Natural killer cell treated with Interleukin-12 subunit alpha and Interleukin-12 subunit beta and Interleukin-15 and Interleukin-18, amount 100 ng/mL, for 72 hours (primary cell): ENCODE measurements at places on chromosomes 6 and 20. TPM values are rescaled to one million over a fixed set of nuclear protein-coding genes. Genes with fewer than 3 reads are reported as not detected.

DNA sequence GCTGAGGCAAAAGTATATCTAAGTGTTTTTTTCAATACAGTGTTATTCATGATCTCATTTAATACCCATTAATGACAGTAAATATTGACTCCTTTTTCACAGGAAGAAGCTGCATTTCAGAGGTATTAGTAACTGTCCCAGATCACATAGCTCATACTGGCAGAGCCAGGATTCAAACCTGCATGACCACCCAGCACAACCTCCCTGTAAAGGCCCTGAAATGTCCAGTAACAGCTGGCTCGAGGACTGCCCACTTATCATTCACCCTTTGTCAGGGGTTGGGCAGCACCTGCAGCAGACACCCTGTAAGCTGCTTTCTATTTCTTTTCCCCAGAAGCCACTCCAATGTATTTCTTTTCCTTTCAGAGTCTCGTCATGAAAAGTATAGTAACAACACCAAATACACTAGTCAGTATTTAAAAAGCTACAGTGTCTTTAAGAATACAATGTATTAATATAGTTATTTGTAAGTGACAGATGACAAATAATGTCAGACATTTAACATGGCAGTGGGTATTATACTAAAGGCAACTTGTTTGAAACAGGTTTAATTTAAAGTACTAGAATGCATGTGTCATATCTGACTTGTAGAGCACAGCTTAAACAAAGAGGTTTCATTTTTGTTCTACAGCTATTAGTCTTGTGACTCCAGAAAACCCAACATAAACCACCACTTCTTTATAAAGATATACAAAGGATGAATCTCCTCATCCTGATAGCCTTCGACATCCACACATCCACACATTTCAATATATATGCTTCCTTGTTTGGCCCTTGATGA, 841.6 kb upstream of the GJE1 start:
- DNase-seq, result no peak

DNA sequence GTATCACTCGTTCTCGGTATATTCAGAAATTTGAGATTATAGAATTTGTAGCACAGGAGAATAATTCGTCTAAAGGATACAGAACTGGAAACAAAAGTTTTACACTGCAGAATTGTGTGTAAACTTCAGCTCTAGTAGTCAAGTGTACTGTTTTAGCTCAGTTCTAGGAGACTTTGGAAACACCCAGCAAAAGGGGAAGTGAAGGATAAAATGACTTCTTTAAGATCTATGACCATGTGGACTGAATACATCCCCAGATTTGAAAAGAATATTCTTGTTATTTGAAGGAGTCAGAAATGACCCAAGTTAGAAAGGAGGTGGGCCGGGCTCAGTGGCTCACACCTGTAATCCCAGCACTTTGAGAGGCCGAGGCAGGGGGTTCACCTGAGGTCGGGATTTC, 174.0 kb upstream of the FOXQ1 start:
- no peak for DNase-seq

The ANKEF1 gene
- 4.4 TPM for total RNA-seq

The BPIFB4 gene
- total RNA-seq, result not detected

The PKIB gene
- total RNA-seq, result not detected

The PDE10A gene
- not detected for total RNA-seq

The EPPIN gene
- not detected for total RNA-seq

- DNase-seq, result no peak
Observed at GRCh38 chr6:146689806-146690205, 91.0 kb downstream of the ADGB start.

The CCN5 gene
- total RNA-seq, result not detected

DNA sequence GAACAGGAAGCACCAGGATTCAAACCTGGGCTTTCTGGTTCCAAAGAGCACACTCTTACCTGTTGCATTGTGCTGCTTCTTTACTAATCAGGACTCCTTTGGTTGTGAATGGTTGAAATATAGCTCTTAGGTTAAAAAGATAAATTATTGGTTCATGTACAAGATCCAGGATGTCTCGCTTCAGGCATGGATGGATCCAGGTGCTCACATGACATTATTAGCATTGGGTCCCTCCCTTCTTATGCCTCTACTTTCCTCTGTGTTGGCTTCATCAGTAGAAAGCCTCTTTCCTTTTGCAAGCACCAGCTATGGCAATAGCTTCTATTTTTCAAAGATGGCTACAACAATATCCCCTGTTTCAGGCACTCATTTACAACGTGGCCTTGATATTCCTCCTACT, 217.7 kb upstream of the SULF2 start:
- no peak for DNase-seq

DNA sequence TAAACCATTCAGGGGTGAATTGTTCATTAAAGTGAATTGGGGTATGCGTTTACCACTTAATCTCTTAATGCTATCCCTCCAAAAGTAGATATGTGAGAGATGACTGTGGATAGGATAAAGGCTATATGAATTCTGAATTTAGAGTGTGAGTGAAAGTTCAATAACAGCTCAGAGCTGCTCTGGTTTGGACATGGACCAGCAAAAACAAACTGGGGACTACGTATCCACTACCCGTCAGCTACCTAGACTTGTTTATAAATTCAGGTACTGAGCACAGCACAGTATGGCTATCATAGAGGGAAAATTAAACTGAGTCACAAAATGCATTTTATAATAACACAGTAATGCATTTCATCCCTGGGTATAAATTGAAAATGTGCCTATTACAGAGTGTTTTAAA, 44.4 kb downstream of the HDDC2 start:
- no peak for DNase-seq

- DNase-seq, result peak; percentile 72
Observed at GRCh38 chr20:50111120-50111828, 1.7 kb downstream of the UBE2V1 start.

The SNX5 gene
- total RNA-seq, result 114 TPM

The PPP1R14C gene
- not detected for total RNA-seq

The SLC22A16 gene
- total RNA-seq, result not detected

GRCh38 chr6:46610862-46611553, 41.6 kb downstream of the CYP39A1 start:
- no peak for DNase-seq

DNA sequence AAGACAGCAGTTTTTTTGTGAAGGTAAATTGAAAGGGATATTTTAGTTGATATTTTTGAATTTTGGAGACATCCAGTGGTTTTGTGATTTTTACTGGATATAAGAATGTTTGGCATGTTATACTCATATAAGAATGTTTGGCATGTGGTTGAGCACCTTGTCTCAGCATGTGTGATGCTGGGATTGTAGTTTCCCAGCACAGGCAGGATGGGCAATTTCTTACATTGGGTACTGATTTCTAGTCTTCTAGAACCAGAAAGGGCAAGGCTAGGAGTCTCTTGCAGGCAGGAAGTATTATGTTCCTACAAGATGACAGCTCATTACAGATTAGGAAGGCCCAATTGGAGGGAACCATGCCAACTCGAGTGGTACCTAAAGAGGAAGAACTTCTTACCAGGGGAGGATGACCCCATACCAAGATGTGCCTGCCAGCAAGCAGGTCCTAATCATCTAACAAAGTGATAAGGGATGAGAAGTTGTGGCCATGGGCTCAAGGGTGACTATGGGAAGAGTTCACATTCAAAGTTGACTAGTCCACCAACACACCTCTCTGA, 377.8 kb downstream of the UTRN start:
- DNase-seq, result no peak

The HSPA1B gene
- 113 TPM for total RNA-seq

DNA sequence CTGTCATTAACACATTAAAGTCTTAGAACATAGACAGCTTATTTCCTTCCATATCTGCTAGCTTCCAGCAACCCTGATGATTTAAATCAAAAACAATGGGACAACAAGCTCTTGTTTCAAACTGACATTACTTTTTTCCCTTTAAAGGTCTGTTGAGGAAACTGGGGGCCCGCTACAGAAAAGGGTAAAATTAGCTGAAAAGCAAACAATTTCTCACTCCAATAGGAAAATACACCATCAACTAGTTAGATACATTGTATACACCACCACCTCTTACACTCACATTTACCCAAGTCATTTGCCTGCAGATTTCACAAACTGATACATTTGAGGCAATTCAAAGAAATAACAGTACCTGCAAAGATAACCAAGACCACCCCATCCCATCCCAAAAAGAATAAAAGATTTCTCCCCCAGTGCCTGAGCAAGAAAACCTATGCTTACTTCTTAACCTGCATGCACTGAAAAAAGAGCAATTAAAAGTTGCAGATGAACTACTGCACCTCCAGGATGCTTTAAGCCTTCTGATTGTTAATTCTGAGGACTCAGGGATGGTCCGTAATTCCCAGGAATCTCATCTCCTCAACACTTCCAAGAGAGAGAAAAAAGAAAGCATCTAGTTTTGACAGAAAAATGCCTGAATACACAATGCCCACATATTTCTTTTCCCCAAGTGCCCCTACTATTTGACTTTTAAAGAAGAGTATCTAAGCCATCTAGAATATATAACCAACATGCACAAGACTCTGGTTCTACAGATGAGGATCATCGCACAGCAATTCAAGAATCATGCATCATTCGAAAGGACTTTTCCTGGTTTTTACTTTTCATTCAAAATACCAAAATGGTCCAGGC, 5.6 kb downstream of the ZMYND8 start:
- DNase-seq, result no peak

GRCh38 chr6:150759483-150759882, 106.0 kb upstream of the MTHFD1L start:
- DNase-seq, result no peak

The SUPT3H gene
- total RNA-seq, result 9.6 TPM

GRCh38 chr6:63774961-63775360, 139.4 kb downstream of the PHF3 start:
- DNase-seq, result no peak

GRCh38 chr20:19850198-19850533, 92.1 kb downstream of the RIN2 start:
- DNase-seq, result no peak

DNA sequence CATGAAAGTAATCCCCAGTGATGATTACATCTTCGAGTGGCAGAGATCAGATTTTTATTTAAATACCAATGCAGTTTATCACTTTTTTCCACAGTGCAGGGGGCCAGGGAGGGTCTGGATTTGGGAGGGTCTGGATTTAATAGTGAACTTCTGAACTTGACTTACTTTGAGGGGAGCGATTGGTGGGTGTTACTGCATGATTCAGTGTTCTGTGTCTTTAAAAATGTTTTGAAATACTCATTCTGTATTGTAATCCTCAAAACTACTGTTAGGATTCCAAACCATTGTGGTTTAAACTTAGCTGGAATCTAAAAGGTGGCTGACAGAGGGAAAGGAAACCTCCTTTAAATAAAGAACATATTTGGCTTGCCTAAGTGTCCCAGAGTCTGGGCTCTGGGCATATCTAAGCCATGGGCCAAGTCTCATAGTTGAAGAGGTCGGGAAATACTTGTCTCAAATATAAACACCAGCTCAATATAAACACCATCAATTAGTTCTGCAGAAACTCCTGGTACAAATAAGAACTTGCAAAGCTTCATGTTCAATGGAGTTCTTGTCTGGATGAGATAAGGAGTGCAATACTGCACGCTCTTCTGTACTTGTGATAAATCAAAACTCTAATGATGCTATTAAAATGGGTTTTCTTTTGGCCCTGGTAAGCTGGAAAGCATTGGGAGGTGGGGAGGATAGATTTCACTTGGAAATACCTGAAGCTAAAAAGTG, 14.4 kb downstream of the JARID2 start:
- DNase-seq, result no peak

DNA sequence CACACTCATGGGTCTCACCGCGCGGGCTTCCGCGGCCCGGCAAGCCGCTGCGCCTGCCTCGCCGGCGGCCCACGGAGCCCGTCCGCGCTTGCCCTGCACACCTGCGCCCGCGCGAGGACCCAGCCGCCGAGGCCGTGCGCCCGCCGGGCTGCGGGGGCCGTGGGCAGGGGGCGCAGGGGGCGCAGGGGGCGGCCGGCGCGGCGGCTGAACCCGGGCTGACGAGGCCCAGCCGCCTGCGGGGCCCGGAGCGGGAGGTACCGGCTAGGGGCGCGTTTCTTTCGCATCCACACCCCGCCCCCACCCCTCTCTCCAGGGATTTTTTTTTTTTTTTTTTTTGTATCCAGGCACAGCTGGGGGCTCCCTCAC, 43.8 kb upstream of the OSTM1 start:
- DNase-seq, result no peak

GRCh38 chr6:56787209-56787608, 144.5 kb upstream of the DST start:
- DNase-seq, result no peak

DNA sequence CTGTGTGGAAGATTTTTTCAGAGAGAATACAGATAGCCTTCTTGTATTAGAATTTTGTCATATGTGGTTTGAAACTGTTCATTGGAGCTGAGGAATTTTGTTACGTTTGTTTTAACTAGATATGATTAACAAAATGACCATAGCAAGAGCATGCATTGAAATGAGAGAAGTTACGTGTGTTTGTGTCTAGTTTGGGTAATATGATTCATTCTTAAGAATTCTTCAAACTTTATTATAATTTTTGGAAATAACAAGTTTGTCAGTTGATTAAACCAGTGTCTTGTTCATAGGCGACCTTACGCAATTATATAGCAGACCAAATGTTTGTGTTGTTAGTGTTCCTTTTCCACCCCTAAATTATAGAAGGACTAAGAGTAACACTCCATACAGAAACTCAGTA, 5.5 kb downstream of the GMNN start:
- no peak for DNase-seq

The VGLL2 gene
- total RNA-seq, result not detected

The LINC00237 gene
- not detected for total RNA-seq

The TMEM14A gene
- total RNA-seq, result 12.0 TPM

DNA sequence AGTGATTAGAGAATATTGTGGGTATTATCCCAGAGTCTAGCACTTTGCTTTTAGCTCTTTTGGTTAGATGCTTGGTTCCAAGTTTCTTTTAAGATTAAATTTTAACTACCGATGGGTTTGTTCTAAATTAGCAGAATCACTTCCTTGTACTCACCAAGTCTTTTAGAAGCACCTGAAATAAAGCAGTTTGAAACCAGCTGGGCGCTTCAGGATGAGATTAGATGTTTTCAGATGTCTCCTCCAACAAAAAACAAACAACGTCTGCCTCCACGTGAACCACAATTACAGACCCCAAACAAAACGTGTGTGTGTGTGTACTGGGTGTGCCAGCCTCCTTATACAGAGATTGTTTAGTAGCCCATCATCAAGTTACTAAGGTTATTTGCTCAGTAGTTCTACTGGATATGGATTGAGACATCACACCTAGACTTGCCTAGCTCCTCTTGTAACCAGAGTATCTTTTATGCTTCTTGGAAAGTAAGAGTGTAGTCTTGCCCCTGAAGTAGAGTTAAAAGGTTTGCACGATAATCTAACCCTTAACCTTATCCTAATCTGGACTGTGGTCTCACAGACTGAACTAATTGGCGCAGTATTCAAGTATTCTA, 2.3 kb downstream of the DSTN start:
- DNase-seq, result no peak

GRCh38 chr6:71545905-71546304, 257.3 kb downstream of the OGFRL1 start:
- DNase-seq, result no peak

GRCh38 chr6:82022614-82023129, 224.9 kb downstream of the IBTK start:
- no peak for DNase-seq
